Right ventricle myocardium superior (tissue), 1 donor: ENCODE measurements at places on chromosomes 3 and 15. TPM values are rescaled to one million over a fixed set of nuclear protein-coding genes. Genes with fewer than 3 reads are reported as not detected.

DNA sequence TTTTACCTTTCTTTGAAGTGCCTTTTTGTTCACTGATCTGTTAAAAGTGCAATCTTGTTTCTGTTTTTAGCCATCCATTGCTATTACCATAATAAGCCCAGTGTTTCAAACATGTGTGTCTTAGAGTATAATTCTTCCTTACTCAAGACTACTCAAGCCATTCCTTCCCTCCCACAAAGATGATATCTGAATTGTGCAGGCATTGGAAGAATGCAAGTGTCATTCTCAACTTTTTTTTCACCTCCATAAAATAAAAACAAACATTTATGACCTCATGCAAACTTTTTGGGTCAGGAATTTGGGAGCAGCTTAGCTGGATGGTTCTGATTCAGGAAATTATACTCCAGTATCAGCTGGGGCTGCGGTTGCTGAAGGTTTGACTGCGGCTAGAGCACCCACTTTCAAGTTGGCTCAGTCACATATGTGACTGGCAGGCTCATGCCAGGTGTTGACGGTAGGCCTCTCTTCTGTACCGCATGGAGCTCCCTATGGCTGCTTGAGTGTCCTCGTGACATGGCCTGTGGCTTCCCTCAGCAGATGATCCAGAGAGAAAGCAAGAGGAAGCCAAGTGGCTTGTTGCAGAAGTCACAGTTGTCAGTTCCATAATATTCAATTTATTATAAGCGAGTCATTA lies 490.8 kb downstream of the CNTN4 start:
- no peak for DNase-seq

- DNase-seq = no peak
These were observed 77.4 kb downstream of the FLNB start for GRCh38 chr3:58085616-58086015.

DNA sequence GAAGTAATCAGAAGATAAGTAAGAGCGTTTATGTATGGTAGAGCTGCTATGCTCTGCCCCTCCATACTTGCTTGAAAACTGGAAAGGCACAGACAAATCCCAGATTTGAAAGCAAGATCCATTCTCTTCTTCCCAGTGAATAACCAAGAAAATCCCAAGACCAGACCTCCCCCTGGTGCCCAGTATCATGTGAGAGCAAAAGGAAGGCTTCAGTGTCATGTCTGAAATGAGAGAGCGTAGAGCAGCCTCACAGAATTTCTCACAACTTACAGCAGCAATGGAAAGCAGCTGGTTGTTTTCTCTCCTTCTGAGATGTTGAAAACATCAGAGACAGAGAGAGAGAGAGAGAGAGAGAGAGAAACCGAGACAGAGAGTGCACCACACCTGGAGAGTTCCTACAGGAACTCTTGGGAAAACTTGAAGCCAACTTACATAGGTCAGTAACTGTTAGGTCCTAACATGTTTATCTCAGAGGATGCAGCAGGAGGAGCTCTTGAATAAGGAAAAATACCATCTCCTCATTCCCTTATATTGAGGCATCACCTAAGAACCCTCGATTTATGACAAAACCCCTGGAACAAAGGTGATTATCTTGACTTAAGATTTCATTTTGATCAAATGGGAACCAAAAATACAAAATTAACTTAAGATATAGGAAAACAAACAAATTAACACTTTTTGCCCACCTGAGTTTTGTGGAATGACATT lies 273.3 kb downstream of the NSUN3 start:
- no peak for DNase-seq

DNA sequence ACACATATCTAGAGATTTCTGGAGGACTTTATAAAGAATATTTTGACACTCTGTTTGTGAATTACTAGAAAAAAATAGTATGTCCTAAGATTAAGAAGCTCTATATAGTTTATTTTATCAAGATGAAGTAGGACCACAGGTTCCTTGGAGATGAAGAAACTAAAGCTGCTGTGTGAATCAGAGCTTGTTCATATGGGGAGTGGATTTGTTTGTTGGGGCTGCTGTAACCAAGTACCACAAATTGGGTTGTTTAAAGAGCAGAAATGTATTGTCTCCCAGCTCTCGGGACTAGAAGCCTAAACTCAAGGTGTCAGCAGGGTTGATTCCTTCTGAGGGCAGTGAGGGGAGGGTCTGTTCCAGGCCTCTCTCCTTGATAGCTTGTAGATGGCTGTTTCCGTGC lies 270.6 kb upstream of the UMPS start:
- no peak for DNase-seq

DNA sequence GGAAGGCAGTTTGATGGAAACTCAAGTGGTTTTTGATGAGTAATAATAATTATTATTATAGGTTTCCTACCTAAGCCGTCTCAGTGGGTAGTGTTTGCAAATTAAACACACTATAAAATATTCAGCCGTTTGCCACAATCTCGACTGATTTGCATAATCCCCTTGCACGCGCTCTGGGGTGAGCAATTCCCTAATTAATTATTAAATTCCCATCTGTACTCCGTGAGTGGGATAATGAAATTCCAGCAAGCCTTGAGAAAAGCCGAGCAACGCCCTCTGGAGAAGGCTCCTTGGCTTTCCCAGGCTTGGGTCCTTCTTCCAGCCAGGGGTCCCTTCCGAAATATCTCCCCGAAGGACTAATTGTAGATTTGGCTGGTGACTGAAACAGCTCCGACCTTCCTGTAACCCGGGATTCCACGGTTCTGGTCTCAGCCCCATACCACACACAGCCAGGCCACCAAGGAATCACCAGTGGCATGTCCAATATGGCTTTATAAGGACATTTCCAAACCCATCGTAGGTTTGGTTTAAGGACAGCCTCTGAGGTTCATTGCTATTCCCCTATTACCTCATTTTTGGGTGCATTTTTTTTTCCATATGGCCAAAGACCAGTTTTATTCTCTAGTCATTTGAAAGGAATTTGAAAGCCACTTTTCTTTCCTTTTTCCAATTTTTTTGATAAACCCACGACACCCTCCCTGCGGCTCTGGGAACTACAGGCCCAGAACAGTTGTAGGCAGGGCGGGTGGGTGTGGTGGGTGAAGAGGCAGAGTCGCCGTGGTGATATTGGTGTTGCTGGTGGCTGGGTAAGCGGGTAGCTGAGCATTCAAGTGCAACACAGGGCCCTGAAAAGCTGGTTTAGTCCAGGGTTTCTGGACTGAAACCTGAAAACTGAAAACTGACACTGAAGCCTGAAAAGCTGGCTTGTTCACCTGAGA lies 33.2 kb upstream of the RGMA start:
- DNase-seq = peak; percentile 52

DNA sequence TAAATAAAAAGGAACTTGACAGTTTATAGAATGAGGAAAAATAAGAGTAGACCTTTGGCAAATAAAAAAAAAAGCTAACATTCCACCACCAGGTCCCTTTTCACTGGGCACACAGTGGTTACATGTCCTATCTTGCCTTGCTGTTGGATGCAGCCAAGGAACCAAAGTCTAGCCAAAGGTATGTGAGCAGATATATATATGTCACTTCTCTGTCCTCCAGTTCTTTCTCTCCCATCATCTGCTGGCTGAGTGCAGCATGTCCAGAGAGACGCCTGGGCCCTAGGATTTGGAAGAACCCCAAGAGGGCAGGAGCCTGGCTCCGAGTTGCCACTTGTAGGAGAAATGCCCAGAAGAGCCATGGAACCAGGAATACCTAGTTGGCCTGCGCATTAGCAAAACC lies 104.7 kb downstream of the SERPINI1 start:
- no peak for DNase-seq

GRCh38 chr15:68418611-68419161 lies 13.3 kb downstream of the ITGA11 start:
- no peak for DNase-seq

DNA sequence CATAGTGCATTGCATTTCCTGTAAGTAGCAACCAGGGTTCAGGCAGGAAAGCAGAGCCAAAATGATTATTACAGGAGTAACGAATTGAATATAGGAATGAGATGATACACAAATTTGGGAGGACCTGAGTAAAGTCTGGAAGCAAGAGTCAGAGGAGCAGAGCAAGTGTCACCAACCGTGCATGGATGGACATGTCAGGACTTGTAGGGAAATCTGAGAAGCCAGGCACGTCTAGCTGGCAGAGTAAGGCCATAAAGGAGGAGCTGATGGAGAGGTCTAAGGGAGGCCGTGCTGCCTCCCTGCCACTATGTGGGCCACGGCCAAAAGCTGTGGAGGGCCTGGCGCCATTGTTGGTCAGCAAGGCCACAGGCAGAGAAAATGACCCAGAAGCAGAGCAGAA lies 22.4 kb downstream of the GJD2 start:
- no peak for DNase-seq

- DNase-seq = no peak
These were observed 194.5 kb upstream of the TBC1D5 start for GRCh38 chr3:17936736-17937480.

- DNase-seq = no peak
These were observed 16.0 kb downstream of the C15orf62 start for GRCh38 chr15:40785814-40786213.

- DNase-seq = no peak
These were observed 8.5 kb downstream of the ETV5 start for GRCh38 chr3:186100398-186100797.

DNA sequence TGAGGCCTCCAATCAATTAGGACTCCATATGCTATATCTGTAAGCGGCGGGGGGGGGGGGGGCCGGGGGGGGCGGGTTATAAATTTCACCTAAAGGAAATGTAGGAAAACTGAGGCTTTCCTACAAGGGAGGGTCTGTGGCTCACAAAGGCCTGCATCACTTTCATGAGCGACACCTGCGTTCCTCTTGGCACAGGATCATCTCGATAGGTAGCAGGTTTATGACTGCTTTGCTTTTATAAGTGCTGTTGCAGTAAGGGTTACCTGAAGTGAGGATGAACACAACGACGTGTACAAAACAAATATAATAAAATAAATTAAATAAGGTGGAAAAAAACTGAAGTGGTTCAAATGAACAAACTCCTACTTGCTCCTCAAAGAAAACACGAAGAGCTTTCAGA lies 194.3 kb downstream of the FOXP1 start:
- DNase-seq = no peak

- no peak for DNase-seq
These were observed 180.7 kb downstream of the KLHL25 start for GRCh38 chr15:85614059-85614458.

Gene HIGD2B
- not detected for total RNA-seq

Gene ANKUB1
- total RNA-seq = not detected

Gene ANKRD34C
- total RNA-seq = not detected

Gene C3orf22
- total RNA-seq = not detected

Gene CXCR6
- 0.22 TPM for total RNA-seq

Gene TMEM108
- 1.5 TPM for total RNA-seq
